Kidney (tissue), 22 donors: ENCODE measurements at places on chromosomes 5 and 9. TPM values are rescaled to one million over a fixed set of nuclear protein-coding genes. Genes with fewer than 3 reads are reported as not detected.

DNA sequence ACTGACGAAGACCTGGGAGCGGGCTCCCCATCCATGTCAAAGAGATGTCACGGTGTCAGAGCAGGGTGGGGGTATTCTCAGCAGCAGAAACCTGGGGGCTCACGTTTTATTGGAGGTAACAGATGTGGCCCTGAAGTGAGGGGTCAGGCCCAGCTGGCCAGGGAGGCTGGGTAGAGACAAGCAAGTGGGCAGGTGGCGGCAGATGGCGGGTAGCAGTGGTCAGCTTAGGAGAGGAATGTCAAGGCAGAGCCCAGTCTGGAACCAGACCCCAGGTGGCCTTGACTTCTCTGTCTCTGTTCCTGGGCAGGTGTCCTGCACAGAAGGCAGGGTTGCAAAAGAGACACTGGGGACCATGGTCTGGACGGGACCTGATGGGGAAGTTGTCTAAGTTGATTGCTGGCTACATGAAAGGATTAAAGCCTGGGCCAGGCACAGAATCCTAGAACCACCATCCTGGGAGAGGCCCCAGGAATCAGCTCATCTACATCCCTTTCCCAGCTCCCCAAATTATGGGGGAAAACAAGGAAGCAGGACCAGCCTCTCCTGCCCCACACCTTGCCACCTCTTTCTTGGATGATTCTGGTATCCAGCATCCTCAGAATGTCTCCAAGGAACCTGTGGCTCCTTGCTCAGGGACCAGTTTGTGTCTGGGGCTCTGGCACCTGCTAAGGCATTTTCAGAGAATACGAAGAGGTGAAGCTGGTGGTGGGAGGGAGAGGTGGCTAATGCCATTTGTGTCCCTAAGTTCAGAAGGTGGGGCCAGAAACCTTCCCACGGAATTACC is 72.5 kb downstream of the AMBP start:
- no peak for DNase-seq

GRCh38 chr5:80008995-80009765 is 18.1 kb upstream of the MTX3 start:
- DNase-seq = no peak

DNA sequence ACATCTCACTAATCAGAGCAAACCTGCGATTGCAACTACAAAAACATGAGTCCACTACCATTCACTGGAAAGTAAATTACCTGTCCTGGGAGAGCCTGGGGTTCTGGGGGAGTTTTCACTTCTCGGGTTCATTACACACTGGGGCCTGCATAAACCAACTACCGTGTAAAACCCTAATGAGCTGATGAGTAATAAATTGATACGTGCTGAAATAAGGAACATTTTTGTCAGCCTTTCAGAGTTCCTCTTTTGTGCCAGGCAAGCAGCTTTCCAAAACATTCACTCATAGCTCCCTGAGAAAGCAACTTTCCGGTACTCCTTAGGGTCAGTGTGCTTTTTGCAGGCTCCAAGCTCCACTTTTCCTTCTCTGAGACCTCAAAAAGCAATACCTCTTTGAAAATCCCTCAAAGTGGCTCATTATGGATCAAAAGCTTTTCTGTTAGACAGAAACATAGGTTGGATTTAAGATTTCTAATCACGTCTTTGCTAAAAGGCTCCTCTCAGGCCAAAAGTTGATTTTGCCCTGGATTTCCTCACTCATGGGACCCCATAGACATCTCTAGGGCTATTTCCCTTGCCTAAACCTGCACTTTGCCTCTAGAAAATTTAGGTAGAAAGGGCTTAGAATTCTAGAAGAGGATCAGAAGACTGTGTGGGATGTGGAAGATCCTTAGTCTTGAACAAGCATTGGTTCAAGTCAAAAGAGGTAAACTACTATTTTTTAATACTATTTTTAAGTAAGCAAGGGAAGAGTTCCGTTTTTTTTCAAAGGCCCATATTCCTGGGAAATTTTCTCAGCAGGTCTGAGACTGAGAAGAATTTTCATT is 74.8 kb downstream of the ST8SIA4 start:
- no peak for DNase-seq

CEP72 gene
- 7.8 TPM for total RNA-seq

GRCh38 chr5:131635684-131636572 is 899 bp upstream of the RAPGEF6 start:
- no peak for DNase-seq

- no peak for DNase-seq
These were observed 104.3 kb upstream of the MAP3K1 start for GRCh38 chr5:56710826-56711590.

GRCh38 chr5:176355400-176356178 is 6.0 kb downstream of the KIAA1191 start:
- DNase-seq = peak; percentile 16

TAF11L10 gene
- total RNA-seq = not detected
